ENCODE measurements at places on chromosomes 12 and 14.

DNA sequence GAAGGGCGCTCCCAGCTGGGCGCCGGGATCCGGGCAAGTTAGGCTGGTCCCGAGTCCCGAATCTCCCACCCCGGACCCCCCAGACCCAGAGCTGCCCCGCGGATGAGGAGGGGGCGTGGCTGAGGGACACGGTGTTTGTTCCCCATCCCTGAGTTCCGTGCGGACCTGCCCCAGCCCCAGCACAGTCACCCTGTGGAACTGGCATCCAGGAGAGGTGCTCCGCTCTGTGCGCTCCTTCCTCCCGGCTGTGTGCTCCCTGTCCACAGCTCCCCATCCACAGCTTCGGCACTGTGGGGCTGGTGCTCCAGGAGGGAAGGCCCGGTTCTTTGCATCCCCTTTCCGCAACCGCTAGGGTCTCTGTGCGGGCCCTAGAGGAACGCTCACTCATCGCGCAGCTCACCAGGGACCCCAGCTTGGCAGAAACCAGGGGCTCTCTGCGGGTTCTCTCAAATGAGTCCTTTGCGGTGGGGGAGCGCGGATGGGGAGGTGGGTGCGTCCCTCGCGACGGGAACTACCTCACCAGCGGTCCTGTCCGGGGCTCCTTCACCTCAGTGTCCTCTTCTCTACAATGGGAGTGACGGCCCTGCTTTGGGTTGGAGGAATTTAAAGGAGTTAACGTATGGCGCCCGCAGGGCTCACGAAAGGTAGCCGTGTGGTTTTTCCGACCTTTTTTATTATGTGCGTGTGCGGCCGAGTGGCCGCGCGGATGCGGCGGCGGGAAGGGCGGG is 845 bp downstream of the TMEM132C start:
- peak; percentile 14 for DNase-seq

DNA sequence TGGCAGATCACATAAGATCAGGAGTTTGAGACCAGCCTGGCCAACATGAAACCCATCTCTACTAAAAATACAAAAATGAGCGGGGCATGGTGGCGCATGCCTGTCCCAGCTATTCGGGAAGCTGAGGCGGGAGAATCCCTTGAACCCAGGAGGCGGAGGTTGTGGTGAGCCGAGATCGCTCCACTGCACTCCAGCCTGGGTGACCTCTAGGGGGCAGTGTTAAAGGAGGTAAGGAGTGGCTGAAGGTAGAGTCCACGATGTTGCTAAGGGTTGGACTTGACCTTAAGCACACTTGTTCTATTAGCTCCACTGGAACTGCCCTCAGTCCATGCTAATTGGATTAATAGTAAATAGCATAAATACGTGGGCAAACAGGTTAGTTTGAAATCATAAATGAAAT is 62.4 kb upstream of the PSMC1 start:
- DNase-seq: no peak

DNA sequence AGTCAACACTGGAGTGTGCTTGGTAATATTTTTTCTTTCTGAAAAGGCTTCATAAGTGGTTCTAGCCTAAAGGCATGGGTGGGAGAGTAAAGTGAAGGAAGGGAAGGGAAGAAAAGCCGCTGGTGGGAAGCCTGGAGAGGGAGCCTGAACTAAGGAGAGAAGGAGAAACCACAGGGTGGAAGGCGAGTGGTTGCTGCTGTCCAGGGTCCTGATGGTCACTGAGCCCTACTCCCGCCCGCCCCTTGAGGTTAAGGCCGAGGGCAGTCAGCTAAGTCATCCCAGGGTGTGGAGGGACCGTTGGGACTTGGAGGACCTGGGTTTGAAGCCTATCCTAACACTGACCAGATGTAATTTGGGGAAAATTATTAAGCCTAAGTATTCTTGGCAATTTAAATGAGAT is 189.1 kb downstream of the PIWIL1 start:
- peak; percentile 79 for DNase-seq

GRCh38 chr12:39620659-39621658 is 1.4 kb upstream of the ABCD2 start:
- no peak for DNase-seq

DNA sequence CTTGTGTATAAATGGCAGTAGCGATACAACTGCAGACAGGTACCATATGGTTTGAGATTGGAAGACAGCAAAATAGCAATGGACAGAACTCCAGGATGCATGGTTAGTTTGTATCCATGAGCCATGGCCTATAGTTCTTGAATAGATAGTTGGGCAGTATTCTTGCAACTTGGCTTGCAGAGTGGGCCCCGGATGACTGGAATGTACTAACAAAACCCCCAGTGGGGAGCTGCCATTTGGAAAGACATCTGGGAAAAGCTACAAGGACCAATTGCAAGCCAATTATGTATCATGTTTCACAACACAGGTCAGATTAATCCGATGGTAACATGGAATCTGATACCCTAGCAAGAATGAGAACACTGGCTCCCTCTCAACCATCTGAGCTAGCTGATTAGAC is 279.6 kb downstream of the RERGL start:
- DNase-seq: no peak

GRCh38 chr12:59079002-59079401 is 158.7 kb upstream of the LRIG3 start:
- DNase-seq: no peak

DNA sequence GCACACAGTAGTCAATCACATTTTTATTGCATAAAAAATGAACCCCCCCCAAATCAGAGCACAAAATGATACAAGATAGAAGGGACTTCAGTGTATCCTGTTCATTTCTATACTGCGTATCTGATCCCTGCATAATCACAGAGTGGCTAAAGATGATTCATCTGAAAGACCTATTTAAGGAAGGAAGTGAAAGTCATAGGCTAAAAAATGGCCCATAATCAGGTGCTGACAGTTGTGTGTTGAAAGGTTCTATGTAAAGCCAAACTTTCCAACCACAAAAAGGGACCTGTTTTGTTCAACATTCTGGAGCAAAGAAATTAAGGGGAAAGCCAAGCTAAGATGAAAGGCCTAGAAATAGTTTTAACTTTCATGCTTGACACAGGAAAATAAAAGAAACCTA is 147.8 kb upstream of the ATP2B1 start:
- DNase-seq: peak; percentile 31

DNA sequence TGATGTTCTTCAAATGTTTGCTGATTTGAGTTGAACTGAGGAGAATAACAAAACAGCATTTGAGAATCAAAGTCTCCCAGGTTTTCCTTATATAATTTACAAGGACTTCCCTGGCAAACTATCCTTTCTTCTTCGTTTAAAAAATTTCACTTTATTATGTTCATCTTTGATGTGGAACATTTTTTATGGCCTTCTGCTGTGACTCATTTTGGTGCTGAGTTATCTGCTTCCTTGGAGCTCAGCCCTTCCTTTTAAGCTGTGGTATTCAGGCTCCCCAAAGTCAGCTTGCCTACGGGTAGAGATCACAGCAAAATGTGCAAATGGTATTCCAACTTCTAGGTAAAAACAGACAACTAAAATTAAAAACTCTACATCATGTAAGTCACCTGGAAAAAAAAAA is 1.4 kb upstream of the ANO4 start:
- DNase-seq: no peak

- DNase-seq: no peak
Measured at GRCh38 chr14:23580152-23580926, 1.7 kb upstream of the JPH4 start.

GRCh38 chr14:22432348-22432976 is 156.6 kb downstream of the DAD1 start:
- DNase-seq: peak; percentile 95

GRCh38 chr12:111764120-111764821 is 2.5 kb upstream of the ALDH2 start:
- no peak for DNase-seq

- DNase-seq: no peak
Measured at GRCh38 chr12:92615086-92615485, 87.7 kb upstream of the PLEKHG7 start.

DNA sequence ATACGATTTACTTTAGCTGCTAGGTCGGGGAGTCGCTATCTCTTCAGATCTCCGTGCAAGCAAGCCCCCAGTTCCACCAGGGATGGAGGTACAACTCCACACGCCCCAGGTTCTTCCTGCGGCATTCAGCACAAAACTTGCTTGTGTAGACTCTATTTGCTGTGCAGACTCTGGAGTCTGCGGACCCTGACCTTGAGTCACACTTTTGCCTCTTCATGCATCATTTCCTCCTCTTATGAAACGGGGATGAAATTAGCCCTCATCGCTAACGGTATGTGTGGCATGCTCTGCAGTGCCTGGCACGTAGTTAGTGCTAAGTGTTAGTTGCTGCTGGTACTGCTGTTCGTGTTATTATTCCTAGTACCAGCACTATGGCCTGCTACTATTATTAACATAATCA is 84.4 kb downstream of the TMEM132D start:
- no peak for DNase-seq

DNA sequence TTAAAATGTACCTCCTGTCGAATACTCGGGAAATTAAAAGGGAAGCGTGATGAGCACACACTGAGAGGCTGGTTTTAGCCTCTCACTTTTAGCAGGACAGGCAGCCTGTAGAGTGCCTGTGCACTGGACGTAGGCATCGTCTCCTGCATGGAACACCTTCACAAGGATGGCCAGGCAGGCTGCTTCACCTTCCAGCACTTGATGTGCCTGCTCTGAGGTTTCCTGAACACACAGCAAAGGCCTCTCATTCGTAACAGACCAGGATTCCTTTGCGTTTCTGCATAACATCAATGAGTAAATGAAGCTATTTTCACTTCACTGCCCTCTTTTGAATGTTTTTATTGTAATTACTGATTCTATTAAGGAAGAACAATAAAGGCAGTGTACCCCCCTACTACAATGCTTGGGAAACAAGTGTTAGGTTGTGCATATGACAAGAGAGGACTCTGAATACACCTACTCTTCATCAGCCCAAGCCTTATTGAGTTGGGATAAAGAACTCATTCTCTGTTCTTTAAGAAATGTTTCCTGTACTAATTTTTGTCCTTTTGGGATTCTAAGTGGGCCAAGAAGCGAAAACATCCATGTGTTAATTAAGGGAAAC is 1077.6 kb upstream of the FOXG1 start:
- no peak for DNase-seq

DNA sequence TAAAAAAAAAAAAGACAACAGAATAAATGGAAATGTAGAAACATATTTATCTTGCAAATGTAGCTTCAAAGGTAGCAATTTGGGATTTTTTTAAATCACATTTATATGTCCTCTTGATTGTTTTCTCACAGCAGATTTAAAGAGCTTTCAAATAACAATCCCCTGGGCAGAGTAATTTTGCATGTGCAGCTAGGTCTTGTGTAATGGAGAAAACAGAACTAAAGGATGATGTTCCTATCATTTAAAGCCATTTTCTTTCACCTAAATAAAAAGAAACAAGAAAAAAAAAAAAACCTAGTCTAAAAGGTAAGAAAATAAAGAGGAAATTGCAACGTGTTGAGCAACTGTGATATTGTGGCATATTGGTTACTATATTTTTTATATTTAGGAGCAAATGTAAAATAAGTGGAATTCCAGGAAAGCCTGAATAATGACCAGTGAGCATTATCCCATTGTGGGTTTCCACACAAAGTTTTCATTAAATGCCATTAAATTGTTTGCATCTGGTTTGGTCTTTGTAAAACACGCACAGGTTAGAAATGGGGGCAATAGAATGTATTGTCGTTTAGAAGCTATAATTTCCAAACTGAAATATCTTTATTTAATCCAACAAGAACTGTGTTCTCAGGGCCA is 215.6 kb downstream of the SLC6A15 start:
- DNase-seq: no peak

DNA sequence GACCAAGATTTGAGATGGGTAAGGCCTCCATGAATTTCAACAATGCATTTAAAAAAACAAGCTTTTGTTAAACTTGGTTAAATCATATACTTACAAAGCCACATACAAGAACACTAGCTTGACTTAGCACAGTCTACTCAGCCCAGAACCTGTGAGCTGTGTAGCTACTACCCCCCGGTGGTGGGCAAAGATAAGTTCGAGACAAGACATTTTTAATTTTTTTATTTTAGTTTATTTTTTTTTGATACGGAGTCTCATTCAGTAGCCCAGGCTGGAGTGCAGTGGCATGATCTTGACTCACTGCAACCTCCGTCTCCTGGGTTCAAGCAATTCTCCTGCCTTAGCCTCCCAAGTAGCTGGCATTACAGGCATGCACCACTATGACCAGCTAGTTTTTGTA is 3.7 kb upstream of the NECAP1 start:
- peak; percentile 40 for DNase-seq

GRCh38 chr12:6606331-6607131 is 648 bp downstream of the CHD4 start:
- DNase-seq: peak; percentile 66

DNA sequence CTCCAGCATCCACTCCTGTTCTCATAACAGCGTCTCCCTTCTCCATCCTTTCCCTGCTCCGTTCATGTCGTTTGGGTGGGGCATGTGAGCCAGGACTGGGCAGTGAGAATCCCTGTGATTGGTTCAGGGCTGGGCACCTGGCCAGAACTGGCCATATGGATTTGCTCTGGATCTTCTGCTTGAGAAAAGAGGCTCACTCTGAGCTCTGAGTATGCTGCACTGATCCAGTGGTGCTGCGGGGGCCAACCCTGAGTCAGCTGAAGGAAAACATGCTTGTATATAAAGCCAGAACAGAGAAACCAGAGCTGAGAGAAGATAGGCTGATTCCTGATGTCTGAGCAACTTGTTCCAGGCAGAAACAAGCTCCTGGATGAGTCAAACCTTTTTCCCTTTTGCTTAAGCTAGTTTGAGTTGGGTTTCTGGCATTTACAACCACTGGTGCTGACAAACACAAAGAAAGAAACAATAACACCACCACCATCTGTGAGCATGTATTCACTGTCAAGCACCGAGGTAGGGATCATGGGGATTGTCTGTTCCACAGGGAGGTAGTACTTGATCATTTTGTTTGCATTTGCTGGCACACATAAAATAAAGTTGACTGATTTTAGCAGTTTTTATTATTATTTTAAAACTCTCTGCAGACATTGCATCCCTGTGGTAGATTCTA is 14.0 kb upstream of the HPD start:
- peak; percentile 88 for DNase-seq

- DNase-seq: no peak
Measured at GRCh38 chr14:66802962-66803361, 295.0 kb downstream of the GPHN start.

- peak; percentile 42 for DNase-seq
Measured at GRCh38 chr12:20549108-20549719, 145.9 kb upstream of the SLCO1C1 start.

GRCh38 chr12:95870897-95871296 is 12.1 kb downstream of the SNRPF start:
- no peak for DNase-seq

- DNase-seq: no peak
Measured at GRCh38 chr12:132125736-132126135, 18.4 kb downstream of the DDX51 start.

DNA sequence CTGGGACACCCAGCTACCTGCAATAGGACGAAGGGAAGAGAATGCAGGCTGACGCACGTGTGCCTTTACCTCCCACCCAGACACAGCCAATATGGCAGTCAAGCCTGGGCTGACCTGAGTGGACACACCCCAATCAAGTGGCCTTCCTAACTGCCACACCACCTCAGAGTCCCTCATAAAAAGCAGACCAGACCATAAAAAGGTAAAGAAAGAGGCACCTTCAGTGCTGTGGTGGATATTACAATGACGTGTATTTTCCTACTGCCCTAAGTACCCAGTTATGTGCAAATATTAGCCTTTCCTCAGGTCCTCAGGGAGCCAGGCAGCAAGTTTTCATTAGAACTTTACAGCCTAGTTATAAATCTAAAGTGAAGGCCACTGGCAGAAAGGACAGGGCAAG is 75.8 kb downstream of the KCNK10 start:
- DNase-seq: no peak

GRCh38 chr12:22631863-22632463 is 7.0 kb downstream of the ETNK1 start:
- DNase-seq: peak; percentile 21

GRCh38 chr14:85058150-85058549 is 471.8 kb upstream of the FLRT2 start:
- DNase-seq: no peak

Data from tongue (tissue), 3 donors.